Activated CD8-positive, alpha-beta memory T cell treated with anti-CD3 and anti-CD28 coated beads, Interleukin-2, amount 10 ng/mL, durations not matched to agents 7 days and 5 days (primary cell): ENCODE measurements at places on chromosomes 3 and 15.

DNA sequence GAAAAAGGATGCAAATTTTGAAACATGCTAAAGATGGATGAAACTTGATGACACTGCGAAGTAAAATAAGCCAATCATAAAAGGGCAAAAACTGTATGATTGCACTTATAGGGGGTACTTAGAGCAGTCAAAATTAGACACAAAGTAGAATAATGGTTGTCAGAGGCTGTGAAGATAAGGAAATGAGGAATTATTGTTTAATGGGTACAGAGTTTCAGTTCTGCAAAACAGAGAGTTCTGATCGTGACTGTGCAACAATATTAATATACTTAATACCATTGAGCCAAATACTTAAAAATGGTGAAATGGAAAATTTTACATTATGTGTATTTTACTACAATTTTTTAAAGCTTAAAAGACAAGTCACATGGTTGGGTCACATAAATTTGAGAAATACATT, 35.1 kb downstream of the UBE3A start:
- no peak for DNase-seq

- DNase-seq, result no peak
Observed at GRCh38 chr3:128349963-128350599, 116.6 kb downstream of the DNAJB8 start.

DNA sequence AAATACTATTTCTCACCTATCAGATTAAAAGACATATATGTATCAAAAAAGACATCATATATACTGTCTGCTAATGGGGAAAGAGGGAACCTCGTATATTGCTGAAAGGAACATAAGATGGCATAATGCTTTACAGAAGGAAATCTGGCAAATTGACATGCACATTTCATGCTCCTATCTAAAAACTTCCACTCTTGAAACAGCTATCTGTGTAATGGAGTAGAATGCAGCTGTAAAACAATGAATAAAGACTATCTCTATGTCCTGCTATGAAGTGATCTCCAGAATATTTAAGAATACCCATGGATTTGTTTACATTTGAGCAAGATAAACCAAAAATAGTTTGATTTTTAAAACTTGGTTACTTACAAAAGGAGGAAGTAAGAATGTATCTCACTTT, 107.4 kb downstream of the TBL1XR1 start:
- no peak for DNase-seq

- DNase-seq, result no peak
Observed at GRCh38 chr3:196835086-196835485, 32.6 kb upstream of the SENP5 start.

- DNase-seq, result no peak
Observed at GRCh38 chr3:63807961-63808565, 11.0 kb upstream of the C3orf49 start.

- no peak for DNase-seq
Observed at GRCh38 chr15:76209942-76210341, 101.3 kb downstream of the ETFA start.

DNA sequence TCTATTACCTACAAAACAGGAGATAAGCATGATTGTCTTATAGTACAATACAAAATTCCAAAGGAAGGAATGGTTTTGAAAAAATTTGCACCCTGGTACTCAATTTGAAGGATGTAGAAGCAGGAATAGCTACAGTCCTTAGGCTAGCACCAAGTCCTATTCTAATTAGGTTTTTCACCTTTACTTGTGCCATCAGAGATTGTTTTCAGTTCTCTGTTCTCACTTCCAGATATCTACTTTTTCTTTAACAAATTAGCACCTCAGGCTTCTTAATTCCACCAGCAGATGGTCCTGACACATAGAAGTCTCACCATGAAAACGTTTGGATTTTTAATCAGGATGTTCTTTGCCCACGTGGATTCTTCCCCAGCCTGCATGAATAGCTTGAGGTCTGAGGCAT, 43.8 kb downstream of the IL5RA start:
- no peak for DNase-seq
